Hematopoietic multipotent progenitor cell treated with erythropoietin and hydrocortisone succinate and interleukin-3 and kit ligand, for 17 days (in vitro differentiated cells): ENCODE measurements at places on chromosomes 13 and 19.

- no peak for DNase-seq
Observed at GRCh38 chr13:70253834-70254233, 145.6 kb upstream of the KLHL1 start.

DNA sequence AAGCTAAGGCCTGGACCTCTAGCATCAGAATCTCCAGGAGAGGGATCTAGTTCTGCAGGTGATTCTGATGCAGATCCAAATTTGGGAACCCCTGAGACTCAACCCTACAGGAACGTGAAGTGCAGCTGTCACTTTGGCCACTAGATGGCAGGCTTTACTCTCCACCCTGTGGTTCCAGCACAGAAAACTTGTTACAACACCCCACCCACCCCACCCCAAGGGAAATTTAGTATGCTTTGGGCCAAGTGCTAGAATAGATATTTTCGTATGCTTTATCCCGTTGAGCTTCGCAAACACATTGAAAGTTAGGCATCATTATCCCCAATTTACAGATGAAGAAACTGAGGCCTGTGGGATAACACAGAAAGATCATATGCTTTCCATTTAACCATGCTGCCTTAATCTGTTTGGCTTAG is 232.0 kb downstream of the B3GLCT start:
- peak; percentile 48 for DNase-seq

- no peak for DNase-seq
Observed at GRCh38 chr13:20360041-20360491, 127.9 kb upstream of the GJB6 start.

- no peak for DNase-seq
Observed at GRCh38 chr13:40530961-40531360, 135.5 kb downstream of the FOXO1 start.

DNA sequence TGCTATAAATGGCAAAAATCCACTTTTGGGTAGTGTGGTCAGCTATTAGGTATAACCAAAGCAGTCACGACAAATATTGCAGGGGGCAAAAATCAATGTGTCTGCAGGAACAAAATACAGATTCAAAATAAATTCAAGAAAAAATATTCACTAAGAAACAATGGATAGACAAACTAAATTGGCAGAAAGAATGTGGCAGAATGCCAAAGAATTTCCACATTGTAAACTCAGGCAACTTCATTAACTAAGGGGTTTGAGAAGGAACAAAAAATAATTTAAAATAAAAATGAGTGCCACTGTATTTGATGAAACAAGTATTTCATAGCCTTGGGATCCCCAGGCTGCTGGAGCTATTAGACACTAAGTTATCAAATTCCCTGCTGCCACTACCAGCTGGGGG is 193.1 kb downstream of the VWA8 start:
- DNase-seq: no peak

GRCh38 chr13:51849145-51850101 is 4.4 kb upstream of the TMEM272 start:
- DNase-seq: peak; percentile 11

DNA sequence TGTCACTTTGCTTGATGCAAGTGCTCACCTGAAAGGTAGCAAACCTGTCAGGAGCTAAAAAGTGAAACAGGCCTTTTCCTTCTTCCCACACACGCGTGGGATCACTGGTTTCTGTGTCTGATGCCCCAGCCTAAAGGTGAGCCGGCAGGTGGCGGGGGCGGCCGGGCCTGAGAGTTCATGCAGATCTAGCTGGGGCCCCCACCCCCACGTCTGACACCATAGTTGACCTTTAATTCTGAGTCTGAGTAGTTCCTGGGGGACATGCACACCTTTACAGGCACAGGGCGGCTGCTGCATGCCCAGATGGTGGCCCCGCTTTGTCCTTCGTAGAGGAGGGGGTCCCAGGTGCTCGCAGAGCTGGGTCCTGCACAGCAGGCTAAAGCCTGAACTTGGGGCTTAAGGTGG is 345.3 kb downstream of the TEX29 start:
- no peak for DNase-seq

- no peak for DNase-seq
Observed at GRCh38 chr19:42155796-42156195, 23.6 kb upstream of the POU2F2 start.

GRCh38 chr13:49071341-49071937 is 95.7 kb downstream of the FNDC3A start:
- no peak for DNase-seq

- no peak for DNase-seq
Observed at GRCh38 chr13:41811588-41812021, 149.3 kb downstream of the VWA8 start.
